ENCODE measurements at places on chromosomes 11 and 22. TPM values are rescaled to one million over a fixed set of nuclear protein-coding genes. Genes with fewer than 3 reads are reported as not detected.

The PARVG gene
- total RNA-seq = 0.16 TPM

The DRD4 gene
- total RNA-seq = not detected

The KRTAP5-1 gene
- not detected for total RNA-seq

The CYB5R2 gene
- 1.9 TPM for total RNA-seq

The MOV10L1 gene
- 7.9 TPM for total RNA-seq

The MIOX gene
- total RNA-seq = not detected

The TUBGCP6 gene
- total RNA-seq = 36.6 TPM

The HEPACAM gene
- not detected for total RNA-seq

The RFPL1 gene
- not detected for total RNA-seq

The FOLH1 gene
- 0.16 TPM for total RNA-seq

The SERPING1 gene
- 0.13 TPM for total RNA-seq

The B3GAT3 gene
- total RNA-seq = 16.7 TPM

The PNPLA5 gene
- not detected for total RNA-seq

The DDI1 gene
- not detected for total RNA-seq

The ROBO4 gene
- 204 TPM for total RNA-seq

The MAP6 gene
- total RNA-seq = 0.32 TPM

The FOSL1 gene
- 4.4 TPM for total RNA-seq

The DEUP1 gene
- not detected for total RNA-seq

The PRG2 gene
- 0.25 TPM for total RNA-seq

The OR5B21 gene
- total RNA-seq = not detected

The MB gene
- total RNA-seq = not detected

The NXPE1 gene
- total RNA-seq = under 0.01 TPM

The NLRP14 gene
- total RNA-seq = under 0.01 TPM

The TMEM151A gene
- under 0.01 TPM for total RNA-seq

The OR8G1 gene
- total RNA-seq = not detected

The JOSD1 gene
- 73.9 TPM for total RNA-seq

The TRIM48 gene
- not detected for total RNA-seq

Data from bladder microvascular endothelial cell (primary cell).